CD4-positive, alpha-beta T cell treated with Interleukin-4 for 4 hours (primary cell): ENCODE measurements at places on chromosomes 5 and 9.

DNA sequence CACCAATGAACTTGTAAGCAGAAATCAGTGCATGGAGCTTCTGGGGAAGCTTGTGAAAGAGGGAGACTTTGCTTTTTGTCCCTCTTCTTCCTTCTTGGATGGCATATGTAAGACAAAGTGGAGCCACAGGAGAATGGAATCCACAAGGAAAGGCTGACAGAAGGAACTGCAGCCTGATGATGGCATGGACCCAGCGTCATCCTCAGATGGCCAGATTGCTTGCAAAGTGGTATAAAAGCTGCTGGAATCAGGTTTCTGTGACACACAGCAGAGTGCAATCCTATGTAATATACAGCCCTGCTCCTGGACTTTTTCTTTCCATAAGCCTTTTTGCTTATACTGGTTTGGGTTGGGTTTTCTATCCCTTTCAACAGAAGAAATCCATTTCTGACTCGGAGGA lies 31.4 kb upstream of the SPARC start:
- no peak for DNase-seq

DNA sequence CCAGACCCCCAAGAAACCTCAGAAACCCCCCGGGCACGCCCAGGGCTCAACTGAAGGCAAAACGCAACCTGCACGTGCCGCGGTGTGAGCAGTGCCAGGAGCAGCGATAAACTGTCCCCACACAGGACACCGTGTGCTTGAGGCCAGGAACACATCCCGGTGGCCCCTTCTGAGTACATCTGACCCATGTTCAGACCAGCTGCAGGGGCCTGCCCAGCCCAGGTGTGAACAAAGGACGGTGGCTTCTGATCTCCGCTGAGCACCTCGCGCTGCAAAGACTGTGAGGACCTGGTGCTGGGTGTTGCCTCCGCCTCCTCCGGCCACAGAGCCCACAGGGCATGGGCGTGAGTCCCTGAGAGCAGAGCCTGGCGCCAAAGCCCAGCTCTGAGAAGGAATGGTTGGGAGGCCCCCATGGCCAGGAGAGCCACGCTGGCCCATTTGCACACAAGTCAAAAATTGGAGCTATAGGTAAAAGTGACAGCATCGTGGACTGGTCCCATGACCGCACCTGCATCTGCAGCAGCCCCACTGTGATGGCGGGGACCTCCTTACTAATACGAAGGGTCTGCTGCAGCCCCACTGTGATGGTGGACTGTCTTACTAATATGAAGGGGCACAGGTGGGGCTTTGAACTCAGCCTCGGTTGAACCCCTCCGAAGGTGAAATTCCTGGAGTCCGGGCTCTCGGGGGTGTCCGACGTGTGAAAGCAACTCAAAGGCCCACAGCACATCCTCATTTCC lies 31.5 kb downstream of the NDUFS6 start:
- no peak for DNase-seq

- DNase-seq = no peak
These were observed 73.7 kb upstream of the ADAMTS2 start for GRCh38 chr5:179418972-179419371.

GRCh38 chr9:121476156-121476555 lies 23.5 kb downstream of the GGTA1 start:
- no peak for DNase-seq

GRCh38 chr5:159906463-159906862 lies 9.8 kb upstream of the ADRA1B start:
- DNase-seq = no peak

DNA sequence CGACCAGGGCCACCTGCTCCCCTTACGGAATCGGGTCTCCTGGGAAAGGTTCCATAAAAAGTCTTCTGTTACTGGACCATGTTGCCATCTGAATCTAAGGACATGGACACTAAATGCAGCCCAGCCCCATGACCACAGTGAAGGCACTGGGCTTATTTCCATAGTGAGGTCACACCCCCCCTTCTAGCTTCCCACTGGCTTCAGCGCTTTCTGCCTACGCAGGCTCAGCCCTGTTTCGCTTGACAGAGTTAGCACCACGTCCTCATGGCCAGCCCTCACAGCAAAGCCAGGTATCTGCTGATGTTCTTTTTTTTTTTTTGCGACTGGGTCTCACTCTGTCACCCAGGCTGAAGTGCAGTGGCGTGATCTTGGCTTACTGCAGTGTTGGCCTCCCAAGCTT lies 14.1 kb downstream of the UCK1 start:
- no peak for DNase-seq

DNA sequence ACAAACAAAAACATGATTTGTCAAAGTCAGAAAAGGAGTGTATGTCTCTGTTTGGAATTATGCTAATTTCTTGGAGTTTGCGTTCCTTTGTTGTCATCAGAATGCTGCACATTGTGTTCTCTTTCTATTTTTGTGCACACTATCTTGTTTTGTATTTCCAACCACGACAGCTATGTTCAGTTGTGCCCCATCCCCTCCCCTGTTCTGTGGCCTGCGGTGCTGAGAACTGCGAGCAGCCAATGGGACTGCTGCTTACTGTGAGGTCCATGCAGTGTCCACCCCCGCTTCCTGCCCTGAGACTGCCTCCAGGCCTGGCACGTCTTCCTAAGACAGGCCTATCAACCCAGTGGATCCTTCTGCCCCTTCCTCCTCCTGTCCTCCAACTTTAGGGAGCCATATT lies 76.8 kb downstream of the PALM2AKAP2 start:
- no peak for DNase-seq

DNA sequence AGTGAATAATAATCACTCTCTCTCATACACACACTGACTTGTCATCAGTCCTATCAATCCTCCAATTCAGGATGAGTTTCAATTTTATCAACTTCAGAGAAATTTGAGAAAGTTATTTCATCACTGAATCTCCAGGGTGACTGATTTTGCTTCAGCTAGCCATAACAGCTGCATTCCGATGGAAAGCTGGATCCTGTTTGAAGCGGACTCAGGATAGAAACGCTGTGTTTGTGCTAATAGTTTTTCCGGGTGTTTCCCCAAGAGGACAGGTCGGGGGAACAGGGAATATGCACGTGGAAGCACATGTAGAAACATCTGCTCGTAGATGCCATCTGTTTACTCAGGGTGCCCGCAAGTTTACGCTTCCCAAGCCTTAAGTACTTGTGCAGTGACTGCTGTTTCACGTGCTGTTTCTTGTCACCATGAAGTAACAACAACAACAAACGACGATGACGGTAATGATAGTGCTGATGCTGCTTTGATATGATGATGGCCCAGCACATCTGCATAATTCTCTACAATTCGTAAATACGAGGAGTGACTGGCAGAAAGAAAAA lies 263.7 kb upstream of the DAPK1 start:
- DNase-seq = no peak
